Non-pigmented ciliary epithelial cell (primary cell): ENCODE measurements at places on chromosomes 1 and 21.

DNA sequence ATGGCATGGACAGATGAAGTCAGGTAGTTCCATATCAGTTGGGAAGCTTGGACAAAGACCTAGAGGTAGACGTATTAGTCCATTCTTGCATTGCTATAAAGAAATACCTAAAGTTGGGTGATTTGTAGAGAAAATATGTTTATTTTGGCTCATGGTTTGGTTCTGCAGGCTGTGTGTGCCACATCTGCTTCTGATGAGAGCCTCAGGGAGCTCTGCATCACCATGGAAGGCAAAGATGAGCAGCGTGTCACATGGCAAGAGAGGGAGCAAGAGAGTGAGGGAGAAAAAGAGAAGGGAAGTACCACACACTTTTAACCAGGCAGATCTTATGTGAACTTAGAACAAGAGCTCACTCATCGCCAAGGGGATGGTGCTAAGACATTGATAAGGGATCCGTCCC, 9.0 kb downstream of the TSACC start:
- no peak for DNase-seq

- peak; percentile 45 for DNase-seq
Measured at GRCh38 chr1:176110203-176110602, 96.9 kb downstream of the COP1 start.

DNA sequence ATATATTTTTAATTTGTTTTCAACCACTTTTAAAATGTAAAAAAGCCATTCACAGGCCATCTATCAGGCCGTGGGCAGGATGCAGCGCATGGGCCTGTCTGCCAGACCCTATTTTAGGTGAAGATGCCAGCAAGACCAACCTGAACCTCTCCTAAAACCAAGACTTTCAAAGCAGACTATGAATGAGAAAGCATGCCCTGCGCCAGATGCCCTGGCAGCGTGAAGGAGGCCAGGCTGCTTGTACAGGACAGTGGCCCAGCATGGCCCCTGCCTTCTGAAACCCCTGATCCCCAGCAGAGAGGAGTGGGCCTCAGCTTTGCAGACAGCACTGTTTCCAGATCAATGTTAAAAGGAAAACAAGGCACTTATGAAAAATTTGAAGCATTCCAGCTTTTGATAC, 31.6 kb downstream of the WDR4 start:
- DNase-seq: no peak

GRCh38 chr1:3588395-3588794, 22.9 kb downstream of the MEGF6 start:
- DNase-seq: no peak

DNA sequence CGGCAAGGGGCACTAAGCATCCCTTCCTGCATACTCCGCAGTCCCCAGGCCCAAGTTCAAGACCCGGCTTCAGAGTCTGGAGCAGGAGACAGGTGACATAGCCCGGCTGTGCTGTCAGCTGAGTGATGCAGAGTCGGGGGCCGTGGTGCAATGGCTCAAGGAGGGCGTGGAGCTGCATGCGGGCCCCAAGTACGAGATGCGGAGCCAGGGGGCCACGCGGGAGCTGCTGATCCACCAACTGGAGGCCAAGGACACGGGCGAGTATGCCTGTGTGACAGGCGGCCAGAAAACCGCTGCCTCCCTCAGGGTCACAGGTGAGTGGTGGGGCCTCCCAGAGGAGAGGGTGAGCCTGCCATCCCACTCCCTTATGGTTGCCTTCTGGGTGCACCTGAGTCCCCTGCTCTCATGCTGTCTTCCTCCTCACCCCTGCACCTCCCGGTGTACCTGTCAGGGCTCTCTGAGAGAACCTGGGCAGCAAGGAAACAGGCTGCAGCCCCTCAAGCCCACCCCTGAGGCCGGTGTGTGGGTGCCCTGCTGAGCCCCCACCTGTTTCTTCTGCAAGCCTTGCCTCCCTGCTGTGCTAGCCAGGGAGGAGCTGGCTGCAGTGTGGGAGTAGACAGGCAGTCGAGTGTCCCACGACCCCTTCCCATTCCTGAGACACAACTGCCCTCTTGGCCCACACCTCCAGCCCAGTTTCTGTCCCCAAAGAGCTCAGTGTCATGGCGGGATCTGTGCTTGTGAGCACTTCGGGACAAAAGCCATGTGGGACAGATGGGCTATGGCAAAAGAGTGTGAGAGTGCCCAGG, 99.2 kb downstream of the TRIM11 start:
- no peak for DNase-seq

GRCh38 chr1:226407497-226408284, at the start of gene PARP1:
PARP1 (minus strand) TSS chr1:226408093; CDS start chr1:226407929, 164 bp downstream.
- DNase-seq: no peak

DNA sequence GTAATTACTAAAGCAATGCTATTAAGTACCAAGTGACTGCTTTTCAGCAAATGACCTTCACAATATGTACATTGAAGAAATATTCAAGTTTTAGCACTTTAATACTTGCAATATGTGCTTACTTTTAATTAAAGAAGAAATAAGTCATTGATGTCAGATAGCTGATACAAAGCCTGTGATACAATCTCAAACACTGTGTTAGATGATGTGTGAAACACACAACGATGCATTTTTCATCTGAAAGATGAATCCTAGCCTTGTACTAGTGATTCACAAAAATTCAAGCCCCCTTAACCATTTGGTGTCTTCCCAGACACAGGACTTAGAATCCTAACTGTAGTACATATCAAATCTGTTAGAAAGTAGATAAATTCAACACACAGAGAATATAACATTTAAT, 724.1 kb upstream of the ADAMTS5 start:
- DNase-seq: no peak

DNA sequence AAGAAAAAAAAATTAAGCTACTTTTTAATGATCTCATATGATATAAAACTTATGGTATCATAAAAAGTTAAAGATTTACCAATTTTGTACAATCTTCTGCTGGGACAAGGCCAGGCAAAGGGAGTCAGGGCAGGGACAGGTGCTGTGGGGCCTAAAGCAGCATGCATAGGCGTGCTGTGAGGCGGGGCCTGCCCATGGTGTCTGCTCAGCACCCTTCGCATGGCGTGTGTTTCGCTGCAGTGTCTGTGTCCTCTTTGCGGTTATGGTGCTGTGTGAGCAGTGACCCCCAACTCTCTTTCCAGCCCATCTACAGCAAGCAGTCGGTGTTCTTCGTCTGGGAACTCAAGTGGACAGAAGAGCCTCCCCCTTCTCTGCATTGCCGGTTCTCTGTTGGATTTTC, 13.4 kb upstream of the PWP2 start:
- DNase-seq: no peak

DNA sequence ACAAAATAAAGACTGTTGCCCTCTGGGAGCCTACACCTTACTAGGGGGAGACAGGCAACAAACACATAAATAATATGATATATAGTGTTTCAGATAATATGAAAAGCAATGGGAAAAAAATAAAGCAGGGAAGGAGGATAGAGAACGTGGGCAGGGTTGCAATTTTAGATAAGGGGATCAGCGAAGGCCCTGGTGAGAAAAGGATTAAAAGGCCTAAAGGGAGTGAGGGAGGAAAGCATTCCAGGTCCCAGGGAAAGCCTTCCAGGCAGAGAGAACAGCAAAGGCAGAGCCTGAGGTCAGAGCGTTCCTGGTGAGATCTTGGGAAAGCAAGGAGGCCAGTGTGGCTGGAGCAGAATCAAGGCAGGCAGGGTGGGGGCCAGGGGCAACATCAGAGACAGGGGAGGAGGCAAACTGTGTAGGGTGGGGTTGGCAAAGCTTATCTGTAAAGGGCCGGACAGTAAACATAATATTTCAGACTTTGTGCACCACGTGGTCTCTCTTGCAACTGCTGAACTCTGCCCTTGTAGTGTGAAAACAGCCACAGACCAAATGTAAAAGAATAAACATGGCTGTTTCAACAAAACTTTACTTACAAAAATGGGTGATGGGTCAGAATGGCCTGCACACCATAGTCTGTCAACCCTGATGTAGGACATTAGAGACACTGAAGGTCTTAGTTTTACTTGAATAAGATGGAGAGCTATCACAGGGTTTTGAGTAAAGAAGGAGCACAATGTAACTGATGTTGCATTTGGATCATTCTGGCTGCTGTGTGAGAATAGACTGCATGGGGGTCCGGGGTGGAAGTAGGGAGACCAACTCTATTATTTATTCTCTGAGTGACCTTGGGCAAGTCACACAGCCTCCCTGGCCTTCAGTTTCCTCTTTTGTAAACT, 13.3 kb upstream of the CPT2 start:
- no peak for DNase-seq

DNA sequence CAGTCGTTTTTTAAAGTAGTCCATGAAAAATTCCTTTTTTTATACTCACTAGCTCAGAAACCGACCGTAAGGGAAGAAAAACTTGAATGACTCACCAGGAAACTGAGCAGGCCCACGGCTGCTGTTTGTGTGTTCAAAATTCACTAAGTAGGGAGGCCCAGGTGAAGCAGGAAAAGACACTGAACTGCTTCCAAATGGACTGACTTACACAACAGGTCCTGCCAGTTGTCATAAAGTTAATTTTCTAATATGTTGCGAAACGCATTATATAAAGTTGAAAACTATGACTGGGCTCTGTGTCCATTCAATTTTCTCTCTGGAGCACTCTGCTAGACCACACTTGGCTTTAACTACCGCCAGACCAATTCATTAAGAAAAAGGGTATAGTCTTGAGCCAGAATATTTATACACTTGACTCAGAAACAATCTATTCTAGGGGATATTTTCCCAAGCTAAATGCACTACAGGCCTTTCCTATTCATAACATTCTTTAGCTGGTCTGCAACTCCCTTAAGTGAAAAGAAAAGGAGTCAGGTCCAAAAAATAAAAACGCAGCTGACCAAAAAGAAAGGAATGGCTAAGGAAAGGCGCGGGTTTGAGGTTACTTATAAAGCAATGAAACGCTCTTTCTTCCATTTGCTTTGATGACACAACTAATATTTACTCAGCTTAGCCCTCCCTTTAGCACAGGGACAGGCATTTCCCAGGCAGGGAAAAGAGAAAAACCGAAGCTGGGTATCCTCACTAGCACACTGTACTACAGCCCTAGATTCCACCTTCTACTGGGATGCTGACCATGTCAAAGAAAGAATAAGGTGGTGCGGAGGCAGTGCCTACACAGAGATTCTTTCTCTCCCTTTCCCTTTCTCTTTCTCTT, 306.3 kb upstream of the ESRRG start:
- DNase-seq: peak; percentile 28

- DNase-seq: no peak
Measured at GRCh38 chr1:82978461-82979324, 1020.2 kb downstream of the TTLL7 start.

- no peak for DNase-seq
Measured at GRCh38 chr1:107058245-107059032, 2.0 kb downstream of the PRMT6 start.

DNA sequence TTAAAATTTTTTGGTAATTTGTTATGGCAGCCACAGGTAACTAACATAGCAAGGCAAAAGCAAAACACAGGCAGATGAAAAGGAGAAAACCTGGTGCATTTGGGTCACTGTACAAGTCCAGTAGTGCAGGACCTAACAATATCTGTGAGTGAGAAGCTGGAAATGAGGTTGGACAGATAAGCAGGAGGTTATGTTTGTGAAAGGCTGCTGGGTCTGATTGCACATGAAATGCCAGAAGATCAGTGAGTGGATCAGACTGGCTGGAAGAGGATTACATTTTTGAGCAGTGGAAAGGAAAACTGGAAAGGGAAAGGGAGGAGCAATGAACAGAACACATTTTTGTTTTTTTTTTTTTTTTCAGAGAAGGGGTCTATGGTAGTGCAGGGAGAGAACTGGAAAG, 73.6 kb downstream of the CYYR1 start:
- DNase-seq: no peak

- no peak for DNase-seq
Measured at GRCh38 chr1:65164633-65165032, 16.6 kb downstream of the AK4 start.

DNA sequence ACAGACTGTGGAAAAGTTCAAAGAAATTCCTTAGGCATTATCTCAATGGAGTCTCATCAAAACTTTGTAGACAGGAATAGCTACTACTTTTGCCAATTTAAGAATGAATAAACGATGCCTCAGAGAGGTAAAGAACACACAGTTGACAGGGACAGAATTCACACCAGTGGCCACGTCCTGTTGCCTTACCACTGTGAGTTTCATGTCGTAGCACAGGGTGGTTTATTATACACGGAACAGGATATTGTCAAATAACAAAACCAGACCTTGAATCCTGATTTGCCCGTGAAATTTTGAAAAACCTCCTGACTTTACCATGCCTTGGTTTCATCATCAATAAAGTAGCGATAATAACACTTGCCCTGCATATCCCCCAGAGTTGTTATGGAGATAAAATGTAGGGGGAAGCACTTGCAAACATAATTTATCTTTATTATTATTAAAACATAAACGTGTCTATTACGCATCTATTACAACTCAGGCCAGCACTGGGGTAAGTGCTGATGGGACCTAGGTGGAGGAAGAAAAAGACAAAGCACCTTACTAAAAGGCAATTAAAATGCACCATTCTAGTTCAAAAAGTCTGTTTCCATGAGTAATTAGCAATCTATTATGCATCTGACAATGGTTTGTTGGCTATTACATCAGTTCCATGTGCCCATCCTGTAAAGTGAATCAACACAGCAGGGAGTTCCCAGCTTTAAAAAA, 408.1 kb upstream of the RUNX1 start:
- no peak for DNase-seq

GRCh38 chr1:234875328-234875952, 253.2 kb downstream of the TOMM20 start:
- no peak for DNase-seq

GRCh38 chr1:110890474-110891196, 17.7 kb downstream of the CD53 start:
- DNase-seq: no peak

DNA sequence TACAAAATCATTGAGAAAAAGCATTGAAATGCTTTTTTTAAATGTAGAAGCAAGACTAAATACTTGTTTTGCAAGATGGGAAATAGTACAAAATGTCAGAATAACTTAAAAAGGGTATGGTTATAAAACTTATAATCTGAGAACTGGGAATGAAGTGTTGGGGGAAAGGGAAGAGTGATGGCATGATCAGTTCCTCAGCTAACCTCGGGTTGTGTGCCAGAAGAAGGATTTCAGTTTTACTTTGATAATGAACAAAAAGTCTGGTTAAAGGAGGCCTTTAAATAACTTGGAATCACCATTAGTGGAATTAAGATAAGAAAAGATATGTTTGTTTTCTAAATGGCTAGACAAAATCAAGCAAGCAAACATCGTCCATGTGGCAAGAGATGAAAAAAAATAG, 20.7 kb downstream of the NEK7 start:
- no peak for DNase-seq

- no peak for DNase-seq
Measured at GRCh38 chr1:116878804-116879477, 30.8 kb upstream of the PTGFRN start.

DNA sequence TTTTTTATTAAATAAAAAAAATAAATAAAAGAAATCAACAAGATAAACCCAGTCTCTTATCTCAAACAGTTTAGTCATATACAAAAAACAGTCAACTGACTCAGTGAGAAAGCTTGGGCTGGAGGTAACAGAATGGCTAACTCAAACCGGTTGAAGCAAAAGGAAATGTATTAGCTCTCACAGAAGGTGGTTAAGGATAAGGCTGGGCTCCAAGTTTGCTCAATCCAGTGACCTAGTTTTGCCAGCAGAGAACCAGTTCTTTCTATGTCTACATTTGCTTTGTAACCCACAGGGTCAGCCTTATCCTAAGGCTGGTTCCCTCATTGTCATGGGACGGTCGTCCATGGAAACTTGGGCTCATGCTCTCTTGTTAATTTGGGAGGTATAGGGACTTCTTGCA, 144.5 kb upstream of the L1TD1 start:
- no peak for DNase-seq

- no peak for DNase-seq
Measured at GRCh38 chr1:164713456-164714207, 154.6 kb downstream of the PBX1 start.
